ENCODE measurements at places on chromosomes 2 and 18.

DNA sequence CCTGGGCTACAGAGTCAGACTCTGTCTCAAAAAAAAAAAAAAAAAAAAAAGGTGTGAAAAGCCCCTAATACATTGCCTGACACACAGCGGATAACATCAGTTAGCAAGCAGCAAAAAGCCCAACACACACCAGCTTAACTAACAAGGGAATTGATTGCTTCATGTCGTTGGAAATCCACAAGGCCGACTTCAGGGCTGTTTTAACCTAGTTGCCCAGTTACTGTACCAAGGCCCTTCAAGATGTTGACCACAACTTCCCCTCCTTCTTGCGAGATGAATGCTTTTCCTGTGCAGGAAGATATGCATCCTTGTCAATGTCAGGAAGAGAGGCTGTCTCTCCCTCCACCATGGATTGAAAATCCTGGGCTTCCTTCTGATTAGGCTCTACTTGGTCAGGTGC, 202.9 kb downstream of the MIB1 start:
- DNase-seq, result no peak

GRCh38 chr2:237053066-237053465, 32.6 kb upstream of the COPS8 start:
- no peak for DNase-seq

- no peak for DNase-seq
Observed at GRCh38 chr18:54783139-54783538, 45.1 kb upstream of the RAB27B start.

- no peak for DNase-seq
Observed at GRCh38 chr2:42979870-42980763, 187.7 kb upstream of the HAAO start.

DNA sequence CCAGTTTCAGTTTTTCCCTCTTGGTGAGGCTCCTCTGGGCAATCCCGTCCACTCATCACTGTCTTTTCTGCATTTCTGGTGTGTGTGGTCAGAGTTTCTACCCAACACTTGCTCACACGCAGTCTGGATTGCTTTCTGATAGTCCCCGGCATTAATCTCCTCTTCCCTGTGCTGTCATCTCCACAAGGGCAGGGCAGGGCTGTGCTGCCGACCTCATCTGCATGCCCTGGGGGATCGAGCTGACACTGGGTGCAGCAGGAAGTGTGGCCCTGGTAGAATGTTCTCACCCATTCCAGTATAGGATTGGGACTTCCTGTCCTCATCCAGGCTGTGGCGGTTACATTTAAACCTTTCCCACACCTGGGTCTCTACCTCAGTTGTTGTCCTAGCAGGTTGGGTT, 80.0 kb upstream of the FAM136A start:
- DNase-seq, result no peak

- DNase-seq, result no peak
Observed at GRCh38 chr2:168454737-168455644, 1.1 kb upstream of the CERS6 start.

GRCh38 chr2:231526341-231527090, 3.7 kb downstream of the NMUR1 start:
- DNase-seq, result peak; percentile 86

DNA sequence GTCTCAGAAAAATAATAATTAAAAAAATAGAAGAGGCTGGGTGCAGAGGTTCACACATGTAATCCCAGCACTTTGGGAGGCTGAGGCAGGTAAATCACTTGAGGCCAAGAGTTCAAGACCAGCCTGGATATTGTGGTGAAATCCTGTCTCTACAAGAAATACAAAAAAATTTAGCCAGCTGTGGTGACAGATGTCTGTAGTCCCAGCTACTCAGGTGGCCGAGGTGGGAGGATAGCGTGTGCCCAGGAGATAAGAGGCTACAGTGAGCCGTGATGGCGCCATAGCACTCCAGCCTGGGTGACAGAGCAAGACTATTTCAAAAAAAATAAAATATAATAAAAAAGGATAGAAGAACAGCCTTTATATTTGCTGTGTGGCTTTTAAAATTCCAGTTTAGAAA, 35.9 kb downstream of the SMC6 start:
- DNase-seq, result no peak

DNA sequence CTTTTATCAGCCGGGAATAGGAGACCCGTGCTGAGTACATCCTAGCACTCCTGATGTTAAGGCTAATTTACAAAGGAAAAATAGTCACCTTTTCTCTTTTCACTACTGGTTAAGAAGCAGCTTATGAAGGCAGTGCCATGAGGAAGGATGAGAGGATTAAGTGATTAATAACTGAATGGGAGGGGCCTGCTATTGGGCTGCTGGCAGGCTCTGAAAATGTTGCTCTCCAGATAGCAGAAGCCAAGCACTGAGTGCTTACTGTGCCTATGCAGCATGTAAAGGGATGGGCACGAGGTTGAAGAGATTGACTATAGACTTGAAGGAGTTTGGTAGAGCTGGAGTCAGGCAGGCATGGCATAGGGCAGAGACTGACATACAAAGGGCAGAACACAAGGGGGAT, 282.4 kb upstream of the THSD7B start:
- DNase-seq, result peak; percentile 58

GRCh38 chr2:112646102-112646719, 472 bp downstream of the SLC20A1 start:
- DNase-seq, result peak; percentile 33

GRCh38 chr2:104889291-104889959, 35.5 kb downstream of the POU3F3 start:
- no peak for DNase-seq

GRCh38 chr2:201970786-201971108, 62.9 kb upstream of the FZD7 start:
- DNase-seq, result no peak

- DNase-seq, result no peak
Observed at GRCh38 chr2:98058191-98058975, 28.6 kb upstream of the VWA3B start.

- DNase-seq, result no peak
Observed at GRCh38 chr18:74679006-74679678, 81.5 kb downstream of the ZNF407 start.

- no peak for DNase-seq
Observed at GRCh38 chr2:1598041-1598710, 146.1 kb downstream of the PXDN start.

- DNase-seq, result no peak
Observed at GRCh38 chr2:43937269-43937820, 58.4 kb downstream of the LRPPRC start.

GRCh38 chr2:34912084-34912483, 1313.0 kb upstream of the FAM98A start:
- DNase-seq, result no peak

GRCh38 chr2:23685181-23685580, 241.7 kb downstream of the ATAD2B start:
- peak; percentile 71 for DNase-seq

GRCh38 chr2:12769492-12770105, 52.9 kb downstream of the TRIB2 start:
- no peak for DNase-seq

DNA sequence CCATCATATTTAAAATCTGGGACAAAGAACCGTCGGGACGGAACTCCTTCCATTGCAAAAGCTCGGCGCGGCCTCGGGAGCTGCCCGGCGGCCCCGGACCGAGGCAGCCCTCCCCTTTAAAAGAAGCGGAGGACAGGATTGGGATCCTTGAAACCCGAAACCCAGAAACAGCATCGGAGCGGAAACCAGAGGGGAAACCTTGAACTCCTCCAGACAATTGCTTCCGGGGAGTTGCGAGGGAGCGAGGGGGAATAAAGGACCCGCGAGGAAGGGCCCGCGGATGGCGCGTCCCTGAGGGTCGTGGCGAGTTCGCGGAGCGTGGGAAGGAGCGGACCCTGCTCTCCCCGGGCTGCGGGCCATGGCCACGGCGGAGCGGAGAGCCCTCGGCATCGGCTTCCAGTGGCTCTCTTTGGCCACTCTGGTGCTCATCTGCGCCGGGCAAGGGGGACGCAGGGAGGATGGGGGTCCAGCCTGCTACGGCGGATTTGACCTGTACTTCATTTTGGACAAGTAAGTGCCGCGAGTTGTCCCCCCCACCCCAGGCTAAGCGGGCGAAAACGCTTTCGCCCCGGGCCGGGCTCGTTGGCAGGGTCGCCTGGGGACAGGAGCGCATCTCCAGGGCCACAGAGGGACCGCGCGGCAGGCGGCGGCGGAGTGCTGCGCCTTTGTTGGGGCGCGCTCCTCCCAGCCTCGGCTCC, at the start of gene ANTXR1:
TSS of gene ANTXR1 (plus strand) at position 38 of the 698 bp plus-strand sequence. CDS start at position 359, 321 bp downstream.
- DNase-seq, result peak; percentile 73

GRCh38 chr2:34806891-34807290, 1207.8 kb upstream of the FAM98A start:
- no peak for DNase-seq

DNA sequence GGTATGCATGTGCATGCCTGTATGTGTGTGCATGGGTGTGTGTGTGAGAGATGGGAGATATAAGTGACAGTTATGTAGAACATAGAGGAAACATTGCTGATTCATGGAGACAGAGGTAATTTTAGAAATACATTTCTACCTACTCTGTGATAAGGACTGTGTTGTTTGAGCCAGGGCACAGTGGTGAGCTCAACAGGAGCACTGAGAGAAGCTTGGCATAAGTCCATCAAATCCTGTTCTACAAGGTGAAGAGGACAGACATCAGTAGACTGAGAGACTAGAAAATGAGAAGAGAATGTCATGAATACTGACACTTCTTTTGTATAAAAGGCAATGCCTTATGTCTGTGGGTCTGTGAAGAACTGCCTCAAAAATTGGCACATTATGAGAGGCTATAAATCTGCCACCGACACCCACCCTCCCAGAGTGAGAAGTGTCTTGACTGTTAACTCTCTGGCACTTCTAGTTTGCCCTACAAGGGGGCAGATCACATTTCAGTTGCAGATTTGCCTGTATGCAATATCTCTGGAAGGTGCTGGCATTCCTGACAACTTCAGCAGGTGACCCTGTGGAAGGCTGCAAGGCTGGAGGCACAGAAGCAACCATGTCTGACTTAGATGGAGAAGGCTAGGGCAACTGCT, 962.3 kb upstream of the NRXN1 start:
- no peak for DNase-seq

DNA sequence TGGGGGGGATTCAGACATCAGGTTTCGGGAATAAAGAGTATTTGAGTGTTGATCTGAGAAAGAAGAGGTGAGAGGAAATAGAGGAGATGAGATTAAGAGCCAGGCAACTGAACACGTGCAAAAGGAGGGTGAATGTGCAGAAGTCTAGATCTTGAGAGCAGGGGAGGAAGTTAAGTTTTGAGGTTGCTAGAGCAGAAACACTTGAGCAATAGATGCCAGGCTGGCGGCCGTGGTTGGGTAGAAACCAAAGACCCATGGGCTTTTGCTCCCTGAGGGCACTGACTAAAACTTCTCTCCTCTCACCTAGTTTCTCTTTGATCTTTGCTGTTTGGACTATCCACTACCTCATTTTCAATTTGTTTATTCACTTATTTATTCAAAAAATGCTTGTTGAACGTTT, 116.0 kb downstream of the CDC42EP3 start:
- DNase-seq, result no peak

GRCh38 chr2:207482630-207483029, 47.1 kb upstream of the CREB1 start:
- DNase-seq, result no peak

- DNase-seq, result no peak
Observed at GRCh38 chr18:44545359-44545985, 135.2 kb upstream of the SETBP1 start.

DNA sequence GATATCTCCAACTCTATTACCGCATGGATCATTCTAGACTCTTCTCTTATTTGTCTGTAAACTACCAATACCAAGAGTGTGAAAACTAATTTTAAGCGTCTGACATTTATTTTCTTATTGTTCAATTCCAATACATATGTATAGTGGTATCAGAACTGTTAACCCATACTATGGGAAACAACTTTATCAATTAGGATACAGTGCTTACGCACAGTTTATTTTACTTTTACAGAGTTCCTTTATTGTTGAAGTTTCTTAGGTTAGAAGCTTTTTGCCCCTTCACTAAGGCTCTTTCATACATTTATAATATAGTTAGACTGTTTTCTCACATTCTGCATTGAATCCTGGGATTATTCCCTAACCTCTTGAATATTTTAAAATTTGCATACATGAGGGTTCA, 198.8 kb upstream of the RGPD4 start:
- no peak for DNase-seq

DNA sequence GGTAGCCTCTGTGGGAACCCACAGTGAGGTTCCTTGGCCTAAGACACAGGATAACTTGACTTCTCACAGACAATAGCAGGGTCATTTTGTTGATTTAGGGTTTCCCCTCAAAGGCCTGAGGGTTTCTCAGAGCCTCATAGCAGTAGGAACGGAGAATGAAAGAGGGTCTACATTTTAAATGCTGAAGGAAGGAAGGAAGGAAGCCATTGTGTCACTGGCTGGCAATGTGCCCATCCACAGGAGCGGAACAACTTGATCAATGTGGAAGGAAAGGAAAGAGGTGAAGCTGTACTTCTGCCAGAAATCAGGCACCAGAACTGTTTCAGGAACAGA, 5.1 kb downstream of the IL1B start:
- DNase-seq, result no peak

GRCh38 chr18:25503567-25504081, 151.7 kb upstream of the ZNF521 start:
- peak; percentile 21 for DNase-seq

- DNase-seq, result peak; percentile 23
Observed at GRCh38 chr18:44682871-44683221, 2.2 kb downstream of the SETBP1 start.

- no peak for DNase-seq
Observed at GRCh38 chr2:154554046-154554445, 144.4 kb upstream of the KCNJ3 start.

DNA sequence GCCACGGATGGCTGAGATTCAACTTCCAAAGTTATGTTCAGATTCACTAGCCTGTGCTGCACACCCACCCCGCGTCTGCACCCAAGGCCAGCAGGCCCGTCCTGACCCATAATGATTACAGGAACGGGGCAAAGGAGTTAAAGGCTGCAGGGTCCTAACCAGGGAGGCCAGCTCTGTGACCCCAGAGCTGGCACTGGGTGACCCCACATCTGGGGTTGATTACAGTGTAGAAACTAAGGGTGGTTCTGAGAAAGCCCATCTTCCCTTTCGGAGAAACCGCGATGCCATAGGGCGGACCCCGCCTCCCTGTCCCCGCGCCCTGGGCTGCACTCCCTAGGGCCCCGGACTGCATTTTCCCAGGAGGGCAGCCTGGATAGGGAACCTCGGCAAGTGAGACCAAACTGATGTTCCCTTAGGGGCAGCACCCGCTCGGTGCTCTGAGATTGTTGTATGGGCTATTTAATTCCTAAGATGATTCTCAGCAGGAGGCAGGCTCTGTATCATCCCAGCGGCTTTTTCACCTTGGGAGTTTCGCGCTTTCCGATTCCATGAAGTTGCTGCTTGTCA, 2.2 kb upstream of the GPR148 start:
- DNase-seq, result no peak

DNA sequence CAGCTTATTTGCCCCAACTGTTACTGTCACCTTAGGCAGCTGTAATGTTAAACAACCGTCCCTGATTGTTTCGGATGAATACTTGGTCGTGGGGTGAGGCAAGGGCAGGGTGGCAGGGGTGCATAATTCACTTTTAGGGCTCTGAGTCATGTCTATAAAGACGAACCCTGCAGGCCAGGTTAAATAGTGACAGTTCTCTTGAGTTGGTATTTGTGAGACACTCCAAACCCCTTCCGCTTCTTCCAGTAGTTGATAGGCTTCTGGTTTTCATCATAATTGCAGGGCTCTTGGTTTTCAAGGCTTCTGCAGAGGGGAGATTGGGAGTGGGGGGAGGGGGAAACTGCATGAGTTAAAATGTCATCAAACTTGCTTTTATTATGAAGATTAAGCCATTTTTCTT, 97.2 kb upstream of the TSPYL6 start:
- DNase-seq, result no peak

GRCh38 chr2:229422063-229422462, 151.0 kb upstream of the PID1 start:
- DNase-seq, result no peak

- DNase-seq, result no peak
Observed at GRCh38 chr18:24491927-24492834, 31.7 kb downstream of the HRH4 start.
